ENCODE measurements at places on chromosomes 3 and 15.

- no peak for DNase-seq
Measured at GRCh38 chr15:101065570-101066221, 146.5 kb downstream of the LRRK1 start.

GRCh38 chr15:85910834-85911233 lies 116.1 kb upstream of the KLHL25 start:
- DNase-seq = no peak

DNA sequence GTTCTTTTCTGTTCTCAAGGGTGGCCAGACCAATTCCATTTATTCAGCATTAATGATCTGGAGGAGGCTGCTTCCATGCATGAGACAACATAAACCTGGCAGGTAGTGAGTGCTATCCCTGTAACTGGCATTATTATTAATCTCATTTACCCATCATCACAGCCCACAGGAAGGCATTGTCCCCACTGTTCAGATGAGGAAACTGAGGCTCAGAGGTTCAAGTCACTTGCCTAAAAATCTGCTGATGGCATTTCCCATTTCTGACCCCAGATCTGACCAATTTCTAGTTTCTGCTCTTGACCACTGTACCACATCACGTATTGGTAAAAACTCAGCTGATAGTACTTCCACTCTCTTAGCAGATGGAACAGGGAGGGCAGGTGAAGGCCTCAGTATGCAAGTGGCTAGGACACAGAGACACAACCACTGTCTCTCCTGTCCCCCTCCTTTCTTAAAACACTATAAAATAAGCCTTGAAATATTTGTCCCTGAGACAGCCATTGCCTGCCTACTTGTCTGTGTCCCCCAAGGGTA lies 36.1 kb downstream of the TRANK1 start:
- DNase-seq = no peak

DNA sequence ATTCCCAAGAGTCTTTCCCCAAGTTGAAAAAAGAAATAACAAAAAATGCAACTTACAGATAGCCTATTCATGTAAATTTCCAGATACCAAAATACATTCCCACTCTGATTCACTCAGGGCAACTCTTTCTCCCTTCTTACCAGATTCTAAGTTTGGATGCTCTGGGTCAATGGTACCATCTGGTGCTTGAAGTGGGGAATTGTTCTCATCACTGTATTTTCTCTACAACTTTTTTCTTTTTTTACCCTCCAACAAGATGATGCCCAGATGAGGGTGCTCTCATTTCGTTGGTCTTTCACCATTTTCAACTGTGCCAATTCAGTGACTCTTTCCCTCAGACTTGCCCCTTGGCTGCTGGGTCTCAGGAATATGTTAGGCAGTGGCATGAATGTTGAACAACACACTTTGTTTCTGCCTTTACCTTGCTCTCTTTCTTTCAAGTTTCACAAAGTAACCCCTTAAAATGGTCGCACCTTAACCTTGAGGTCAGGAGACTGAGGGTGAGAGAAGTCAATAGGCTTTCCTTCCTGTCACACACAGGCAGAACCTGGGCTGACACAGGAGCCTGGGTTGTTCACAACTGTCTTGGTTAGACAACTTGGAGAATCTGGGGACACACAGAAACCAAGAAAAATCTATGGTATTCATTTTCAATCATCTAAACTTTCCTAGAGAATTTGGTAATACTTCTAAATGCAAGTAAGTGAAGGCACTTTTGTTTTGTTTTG lies 330.7 kb upstream of the SLCO3A1 start:
- no peak for DNase-seq

DNA sequence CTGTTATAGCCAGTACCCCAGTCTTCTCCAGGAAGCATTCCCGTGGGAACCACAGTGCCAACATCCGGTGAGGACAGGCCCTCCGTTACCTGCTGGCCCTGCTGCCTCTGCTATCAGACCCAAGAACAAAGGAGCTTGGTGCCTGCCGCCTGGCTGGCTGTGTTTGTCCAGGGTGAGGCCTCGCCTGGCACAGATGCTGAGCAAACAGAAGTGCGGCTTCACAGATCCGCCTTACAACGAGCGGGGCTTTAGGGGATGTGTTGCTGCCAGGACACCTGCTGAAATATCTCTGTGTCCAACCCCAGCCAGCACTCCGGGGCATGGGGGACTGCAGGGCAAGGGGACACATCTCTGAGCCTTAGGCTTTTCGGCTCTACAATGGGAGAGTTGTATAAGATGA lies 2.2 kb upstream of the EPHB3 start:
- no peak for DNase-seq

DNA sequence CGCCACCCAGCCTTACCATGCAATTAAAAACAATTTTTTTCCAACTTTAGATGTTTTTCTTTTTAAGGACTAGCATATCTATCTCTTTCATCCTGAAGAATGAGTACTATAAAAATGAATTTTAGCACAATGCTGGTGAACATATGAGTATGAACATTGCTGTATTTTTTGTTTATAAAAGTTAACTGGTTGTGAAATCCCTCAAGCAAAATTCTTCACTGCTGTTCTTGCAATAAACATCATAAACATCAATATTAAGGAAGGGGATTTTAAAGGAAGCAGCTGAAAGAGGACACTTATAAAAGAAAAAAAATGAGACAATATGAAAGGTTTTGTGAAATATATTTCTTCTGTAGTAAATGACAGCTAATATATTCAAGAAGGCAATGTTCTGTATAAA lies 3.0 kb downstream of the PLSCR4 start:
- DNase-seq = no peak

DNA sequence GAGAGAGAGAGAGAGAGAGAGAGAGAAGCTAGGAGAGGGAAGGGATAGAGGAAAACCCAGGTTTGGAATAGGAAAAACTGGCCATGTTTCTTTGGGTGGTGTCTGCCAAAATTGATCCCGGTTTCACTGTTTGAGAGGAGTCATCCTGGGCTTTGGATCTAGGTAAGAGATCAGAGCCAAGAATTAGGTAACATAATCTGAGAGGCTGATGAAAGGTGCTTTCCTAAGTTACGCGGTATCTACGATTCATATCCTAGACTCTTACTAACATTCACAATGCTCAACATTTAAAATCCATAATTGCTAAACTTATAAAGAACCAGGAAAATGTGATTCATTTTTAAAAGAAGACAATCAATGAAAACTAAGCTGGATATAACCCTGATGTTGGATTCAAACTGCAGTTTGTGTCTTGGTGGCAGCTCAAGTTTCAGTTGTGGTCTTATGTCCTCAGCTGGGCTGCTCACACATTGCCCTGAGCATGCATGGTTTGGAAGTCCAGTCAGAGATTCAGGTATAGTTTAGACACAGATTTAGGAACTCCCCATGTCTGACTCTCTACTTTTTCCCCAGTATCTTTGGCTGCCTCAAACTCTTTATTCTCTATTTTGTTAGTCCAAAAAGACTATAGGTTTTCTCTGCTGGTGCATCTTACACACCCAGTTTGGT lies 42.5 kb upstream of the FMN1 start:
- no peak for DNase-seq

GRCh38 chr3:43256714-43257461 lies 29.5 kb upstream of the SNRK start:
- no peak for DNase-seq

Data from mesenteric fat pad (tissue), 1 donor.